ENCODE measurements at places on chromosomes 12 and 14. TPM values are rescaled to one million over a fixed set of nuclear protein-coding genes. Genes with fewer than 3 reads are reported as not detected.

The GLT8D2 gene
- total RNA-seq: 3.8 TPM

DNA sequence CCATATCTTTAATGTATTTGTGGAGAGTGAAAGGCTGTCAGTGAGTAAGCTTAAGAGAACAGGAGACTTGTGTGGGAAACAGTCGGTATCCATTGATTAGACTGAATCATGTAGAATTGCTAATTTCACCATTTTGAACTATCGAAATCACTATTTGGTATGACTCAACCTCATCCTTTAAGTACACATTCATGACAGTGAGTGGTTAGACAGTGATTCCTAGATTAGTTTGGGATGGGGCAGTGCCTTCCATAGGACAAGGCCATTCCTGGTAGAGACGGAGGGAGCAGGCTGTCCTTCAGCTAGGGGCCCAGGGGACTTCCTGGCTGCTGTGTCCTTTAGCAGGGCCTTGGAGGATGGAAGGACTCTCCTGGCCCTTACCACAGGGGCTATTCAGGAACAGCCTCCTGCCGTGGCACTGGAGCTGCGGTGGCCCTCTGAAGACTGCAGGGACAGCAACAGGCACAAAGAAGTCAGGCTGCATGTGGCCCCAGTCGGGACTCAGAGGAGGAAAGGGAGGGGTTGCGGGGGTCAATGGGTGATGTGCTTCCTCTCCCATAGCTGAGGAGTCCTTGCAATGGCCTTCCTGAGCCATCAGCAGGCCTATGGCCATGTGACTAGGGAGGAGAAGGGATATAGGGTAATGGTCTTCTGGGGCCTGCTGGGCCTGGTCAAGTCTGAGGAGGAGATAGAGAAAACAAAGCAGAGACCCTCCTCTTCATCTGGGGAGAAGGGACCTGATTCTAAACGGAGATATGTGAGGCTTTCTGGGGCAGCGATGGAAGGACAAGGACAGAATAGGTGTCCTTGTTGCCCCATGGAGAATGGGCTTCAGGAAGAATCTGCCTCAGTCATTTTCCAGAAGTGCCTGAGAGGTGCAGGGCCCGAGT is 11.2 kb downstream of the SERPINA1 start:
- H3K36me3 ChIP-seq: no peaks in the 10 kb centered on the region
- no peak for DNase-seq
- peaks cover 19% of the 10 kb centered on the region for H3K4me1 ChIP-seq
- H3K27ac ChIP-seq: no peak overlapping the region
- H3K27me3 ChIP-seq: peaks cover 13% of the 10 kb centered on the region
- H3K4me3 ChIP-seq: no peak overlapping the region

DNA sequence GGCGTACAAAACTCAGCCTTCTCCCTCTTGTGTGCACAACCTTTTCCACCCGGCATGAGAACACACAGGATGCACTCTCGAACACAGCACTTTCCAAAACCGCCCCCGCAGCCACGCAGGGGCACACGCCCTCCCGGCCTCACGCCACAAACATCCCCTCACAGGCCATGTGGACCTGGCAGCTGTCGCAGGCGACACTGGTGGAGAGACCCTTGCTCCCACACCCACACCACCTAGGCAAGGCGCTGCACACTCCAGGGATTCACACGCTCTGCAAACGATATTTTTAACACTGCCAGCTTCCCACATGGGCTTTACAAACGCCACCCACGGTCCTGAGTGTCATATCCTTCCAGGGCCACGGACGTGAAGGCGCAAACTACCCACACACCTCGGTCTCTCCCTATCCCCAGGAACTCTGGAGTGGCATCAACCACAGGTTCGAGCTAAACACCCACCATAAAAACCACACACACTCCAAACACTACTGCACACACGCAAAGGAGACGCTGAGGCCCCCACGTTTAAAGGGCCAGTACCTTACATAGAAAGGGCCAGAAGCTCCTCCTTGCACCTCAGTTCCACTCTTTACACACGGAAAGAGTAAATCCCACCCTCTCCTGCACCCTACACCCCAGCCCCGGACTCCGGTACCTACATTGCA is 12.4 kb upstream of the ITGB7 start:
- H3K27ac ChIP-seq: no peak overlapping the region
- H3K27me3 ChIP-seq: peaks cover 14% of the 10 kb centered on the region
- H3K36me3 ChIP-seq: peaks cover 4% of the 10 kb centered on the region
- peak overlapping the region; percentile 90 for H3K4me3 ChIP-seq
- peaks cover 77% of the 10 kb centered on the region for H3K4me1 ChIP-seq
- no peak for DNase-seq

- H3K27me3 ChIP-seq: peaks cover 21% of the 10 kb centered on the region
- H3K36me3 ChIP-seq: peaks cover 23% of the 10 kb centered on the region
- no peak for DNase-seq
- H3K4me1 ChIP-seq: peaks cover 43% of the 10 kb centered on the region
These were observed 4.3 kb downstream of the GAPDH start for GRCh38 chr12:6538420-6539313.

DNA sequence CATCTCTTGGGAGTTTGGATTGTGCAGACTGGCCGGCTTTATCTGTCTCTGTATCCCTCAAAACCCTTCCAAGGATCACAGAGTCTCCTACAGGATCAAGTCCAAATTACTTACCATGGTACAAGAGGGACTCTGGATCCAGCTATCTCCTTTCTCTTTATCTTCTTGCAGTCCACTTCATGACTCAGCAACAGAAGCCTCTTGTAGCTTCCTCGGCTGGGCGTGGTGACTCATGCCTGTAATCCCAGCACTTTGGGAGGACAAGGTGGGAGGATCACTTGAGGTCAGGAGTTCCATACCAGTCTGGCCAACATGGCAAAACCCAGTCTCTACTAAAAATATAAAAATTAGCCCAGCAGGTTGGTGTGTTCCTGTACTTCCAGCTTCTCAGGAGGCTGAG is 189.7 kb downstream of the BCAT1 start:
- no peak for DNase-seq
- H3K36me3 ChIP-seq: no peaks in the 10 kb centered on the region
- no peaks in the 10 kb centered on the region for H3K27me3 ChIP-seq
- peaks cover 4% of the 10 kb centered on the region for H3K4me1 ChIP-seq
- no peak overlapping the region for H3K4me3 ChIP-seq

- H3K36me3 ChIP-seq: peaks cover 24% of the 10 kb centered on the region
- no peak overlapping the region for H3K4me3 ChIP-seq
- no peak for DNase-seq
These were observed 11.0 kb downstream of the CBLN3 start for GRCh38 chr14:24418492-24418873.

GRCh38 chr14:56333359-56334292 is 215.4 kb downstream of the PELI2 start:
- no peak for DNase-seq
- H3K27ac ChIP-seq: peak overlapping the region; percentile 92
- H3K4me1 ChIP-seq: peaks cover 20% of the 10 kb centered on the region
- peaks cover 4% of the 10 kb centered on the region for H3K27me3 ChIP-seq
- H3K36me3 ChIP-seq: no peaks in the 10 kb centered on the region
- no peak overlapping the region for H3K4me3 ChIP-seq

The RIMBP2 gene
- 1.4 TPM for total RNA-seq

DNA sequence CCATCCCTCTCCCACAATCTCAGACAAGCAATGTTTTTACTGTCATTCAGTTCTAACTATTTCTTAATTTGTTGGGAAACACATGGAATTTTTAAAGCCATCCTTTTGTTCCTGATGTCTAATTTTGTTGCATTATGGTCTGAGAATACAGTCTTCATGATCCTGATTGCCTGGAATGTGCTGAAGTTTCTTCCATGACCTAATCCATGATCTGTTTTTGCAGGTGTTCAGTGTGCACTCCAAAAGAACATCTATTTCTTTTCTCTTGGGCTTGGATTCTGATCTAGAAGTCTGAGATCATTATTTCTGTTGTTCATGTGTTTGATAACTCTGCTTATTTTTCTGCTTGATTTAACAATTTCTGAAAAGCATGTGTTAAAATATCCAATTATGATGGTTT is 43.2 kb upstream of the PHC1 start:
- no peak for DNase-seq
- peaks cover 5% of the 10 kb centered on the region for H3K27me3 ChIP-seq
- no peak overlapping the region for H3K27ac ChIP-seq
- H3K36me3 ChIP-seq: no peaks in the 10 kb centered on the region
- no peaks in the 10 kb centered on the region for H3K4me1 ChIP-seq
- no peak overlapping the region for H3K4me3 ChIP-seq

The TMPRSS12 gene
- total RNA-seq: not detected

- no peaks in the 10 kb centered on the region for H3K36me3 ChIP-seq
- H3K27me3 ChIP-seq: peaks cover 8% of the 10 kb centered on the region
- no peak overlapping the region for H3K4me3 ChIP-seq
- no peaks in the 10 kb centered on the region for H3K4me1 ChIP-seq
- H3K27ac ChIP-seq: no peak overlapping the region
These were observed 12.1 kb downstream of the SERPINA5 start for GRCh38 chr14:94593376-94593748.

DNA sequence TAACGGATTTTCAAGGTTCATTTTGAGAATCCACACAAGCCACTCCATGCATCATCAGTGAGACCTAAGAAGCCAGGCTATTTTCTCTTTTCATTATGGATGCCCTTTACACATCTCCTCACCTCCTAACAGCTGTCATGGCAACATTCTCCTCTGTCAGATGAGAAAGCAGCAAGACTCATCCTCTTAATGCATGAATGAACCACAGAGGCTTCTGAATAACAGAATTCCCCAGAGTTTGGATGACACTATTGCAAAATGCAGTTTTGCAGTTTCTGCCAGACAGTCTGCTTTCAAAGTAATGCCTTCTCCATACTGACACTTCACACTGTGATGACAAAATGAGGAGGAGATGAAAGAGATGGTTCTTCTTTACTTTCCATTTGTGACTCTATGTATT is 286.7 kb upstream of the GRIP1 start:
- no peak overlapping the region for H3K4me3 ChIP-seq
- no peaks in the 10 kb centered on the region for H3K36me3 ChIP-seq
- no peak overlapping the region for H3K27ac ChIP-seq
- DNase-seq: no peak
- no peaks in the 10 kb centered on the region for H3K27me3 ChIP-seq
- no peaks in the 10 kb centered on the region for H3K4me1 ChIP-seq

DNA sequence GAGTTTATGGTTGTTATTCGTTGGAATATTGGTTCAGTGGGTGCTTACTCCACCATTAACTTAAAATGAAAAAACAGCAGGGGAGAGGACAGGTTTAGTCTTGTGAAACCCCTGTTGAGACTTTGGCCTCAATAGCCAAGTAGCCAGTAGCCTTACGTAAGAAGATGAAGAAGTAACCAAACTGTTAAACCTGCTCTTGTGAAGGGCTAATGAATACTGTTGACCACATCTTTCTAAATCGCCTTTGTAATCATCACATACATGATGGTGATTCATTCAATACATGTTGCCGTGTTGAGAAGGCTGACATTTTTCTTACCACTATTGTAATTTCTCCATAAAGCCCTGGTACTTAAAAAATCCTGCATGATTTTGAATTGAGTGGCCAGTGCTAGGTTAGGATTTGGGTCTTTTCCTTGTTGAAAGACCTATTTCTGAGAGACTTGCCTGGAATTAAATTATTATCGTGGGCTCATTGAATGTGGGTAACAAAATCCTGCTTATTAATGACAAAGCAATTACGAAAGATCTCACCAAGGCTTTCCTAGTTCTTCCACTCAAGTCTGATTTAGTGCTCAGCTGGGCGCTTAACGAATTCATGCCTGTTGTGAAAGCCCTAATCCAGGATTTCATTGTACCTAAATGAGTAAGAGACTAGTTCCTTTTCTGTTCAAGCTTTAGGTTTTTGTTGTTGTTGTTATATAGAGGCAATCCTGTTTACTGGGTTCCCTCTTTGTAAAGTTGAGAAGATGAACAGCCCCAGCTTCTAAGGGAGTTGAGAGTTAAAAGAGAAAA is 333.1 kb downstream of the FUT8 start:
- DNase-seq: no peak
- H3K36me3 ChIP-seq: no peaks in the 10 kb centered on the region
- peaks cover under 1% of the 10 kb centered on the region for H3K4me1 ChIP-seq
- no peaks in the 10 kb centered on the region for H3K27me3 ChIP-seq

The AQP6 gene
- not detected for total RNA-seq

- peaks cover 20% of the 10 kb centered on the region for H3K4me1 ChIP-seq
- H3K36me3 ChIP-seq: peaks cover 39% of the 10 kb centered on the region
- peaks cover 25% of the 10 kb centered on the region for H3K27me3 ChIP-seq
- no peak for DNase-seq
These were observed 15.5 kb upstream of the ENDOU start for GRCh38 chr12:47740606-47741339.

DNA sequence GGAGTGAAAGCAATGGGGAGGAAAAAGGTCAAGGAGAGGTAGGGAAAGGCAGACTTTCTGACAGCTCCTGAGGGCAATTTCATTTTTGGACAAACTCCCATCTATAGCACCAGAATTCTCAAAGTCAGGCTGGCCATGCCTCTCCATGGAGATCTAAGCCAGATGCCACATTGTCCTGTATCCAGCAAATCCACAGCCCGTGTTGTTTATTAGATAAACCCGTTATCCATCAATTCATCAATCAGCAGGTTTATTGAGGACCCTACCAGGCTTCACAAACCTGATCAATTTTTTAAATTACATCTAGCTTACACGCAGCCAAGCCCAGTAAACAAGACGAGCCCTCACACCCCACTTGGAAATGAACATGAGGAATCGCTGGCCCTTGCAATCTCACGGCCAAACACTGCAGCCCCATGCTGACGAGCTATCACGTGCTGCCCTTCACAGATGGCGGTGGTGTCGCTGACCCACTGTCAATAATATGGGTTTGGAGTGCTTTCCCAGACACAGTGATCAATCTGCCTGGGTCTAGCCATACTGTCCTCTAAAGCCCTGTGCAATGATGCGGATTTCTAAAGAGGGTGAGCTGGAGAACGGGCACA is 332.9 kb downstream of the DPF3 start:
- H3K4me1 ChIP-seq: peaks cover 10% of the 10 kb centered on the region
- H3K27me3 ChIP-seq: peaks cover 15% of the 10 kb centered on the region
- H3K36me3 ChIP-seq: peaks cover 3% of the 10 kb centered on the region
- no peak for DNase-seq

The TMEM233 gene
- total RNA-seq: 7.2 TPM

The DPPA3 gene
- total RNA-seq: 0.26 TPM

The NR1H4 gene
- total RNA-seq: not detected

The RNASE2 gene
- not detected for total RNA-seq

The GEMIN2 gene
- total RNA-seq: 21.4 TPM

- no peak for DNase-seq
- no peaks in the 10 kb centered on the region for H3K36me3 ChIP-seq
- peaks cover 11% of the 10 kb centered on the region for H3K27me3 ChIP-seq
- peak overlapping the region; percentile 84 for H3K4me3 ChIP-seq
These were observed 6.3 kb upstream of the NPAS3 start for GRCh38 chr14:32932302-32932913.

DNA sequence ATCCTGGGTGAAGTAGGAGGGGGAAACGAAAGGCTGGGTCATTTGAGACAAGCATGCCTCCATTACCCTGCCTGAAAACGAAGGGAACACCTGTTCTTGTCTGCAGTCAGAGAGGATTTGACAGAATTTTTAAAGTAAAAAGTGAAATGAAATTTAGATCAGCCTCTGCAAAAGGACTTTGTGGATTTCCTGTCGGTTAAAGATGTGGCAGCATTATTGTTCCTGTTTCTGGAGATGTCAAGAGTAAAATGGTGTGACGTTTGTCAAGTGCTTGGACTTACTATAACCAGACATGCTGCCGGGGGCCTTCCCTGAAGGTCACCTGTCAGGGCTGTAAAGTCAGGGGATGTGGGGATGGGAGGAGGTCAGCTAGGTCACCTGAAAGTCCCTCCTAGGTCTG is 32.0 kb downstream of the NRXN3 start:
- no peaks in the 10 kb centered on the region for H3K4me1 ChIP-seq
- no peak overlapping the region for H3K27ac ChIP-seq
- peaks cover 3% of the 10 kb centered on the region for H3K27me3 ChIP-seq
- H3K4me3 ChIP-seq: no peak overlapping the region
- no peak for DNase-seq
